ENCODE measurements at places on chromosomes 3 and 15. TPM values are rescaled to one million over a fixed set of nuclear protein-coding genes. Genes with fewer than 3 reads are reported as not detected.
A peak's percentile ranks its signal among the peaks of the same experiment; 100 is the strongest.

Gene PLOD2
- polyA plus RNA-seq: 20.3 TPM

Gene SH2D7
- not detected for polyA plus RNA-seq

Gene RARB
- polyA plus RNA-seq: 6.9 TPM

Gene SPINK8
- not detected for polyA plus RNA-seq

Gene IFT122
- 25.2 TPM for polyA plus RNA-seq

Gene PRR23A
- not detected for polyA plus RNA-seq

Gene PRKAR2A
- polyA plus RNA-seq: 35.8 TPM

Gene GOLGA6D
- polyA plus RNA-seq: not detected

Gene MCTP2
- 1.1 TPM for polyA plus RNA-seq

Gene NR1I2
- polyA plus RNA-seq: not detected

Gene ZNF385D
- polyA plus RNA-seq: 7.9 TPM

- DNase-seq: no peak
These were observed 1.2 kb downstream of the NKIRAS1 start for GRCh38 chr3:23915537-23916108.

- DNase-seq: no peak
These were observed at the start of gene CATSPER2 for GRCh38 chr15:43648649-43649429. Gene CATSPER2 (minus strand): TSS chr15:43648844. CDS start chr15:43648061, 783 bp downstream.

DNA sequence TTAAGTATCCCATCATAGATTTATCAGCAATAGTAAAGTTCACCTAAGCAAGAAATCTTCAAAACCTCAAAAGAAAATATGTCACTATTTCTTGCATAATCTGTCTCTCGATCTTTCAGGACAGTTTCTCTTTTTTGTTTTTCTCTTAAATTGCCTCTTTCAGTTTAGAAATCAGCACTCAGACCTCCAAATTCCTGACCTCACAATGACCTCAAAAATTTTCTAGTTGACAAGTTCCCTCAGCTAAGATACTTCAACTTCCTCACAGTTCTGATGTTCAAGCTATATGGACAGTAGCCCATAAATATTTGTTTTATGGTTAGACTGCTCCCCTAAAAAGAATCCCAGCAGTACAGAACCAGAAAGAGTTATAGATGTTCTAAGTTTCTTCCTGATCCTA is 24.1 kb downstream of the SLC24A5 start:
- DNase-seq: no peak

DNA sequence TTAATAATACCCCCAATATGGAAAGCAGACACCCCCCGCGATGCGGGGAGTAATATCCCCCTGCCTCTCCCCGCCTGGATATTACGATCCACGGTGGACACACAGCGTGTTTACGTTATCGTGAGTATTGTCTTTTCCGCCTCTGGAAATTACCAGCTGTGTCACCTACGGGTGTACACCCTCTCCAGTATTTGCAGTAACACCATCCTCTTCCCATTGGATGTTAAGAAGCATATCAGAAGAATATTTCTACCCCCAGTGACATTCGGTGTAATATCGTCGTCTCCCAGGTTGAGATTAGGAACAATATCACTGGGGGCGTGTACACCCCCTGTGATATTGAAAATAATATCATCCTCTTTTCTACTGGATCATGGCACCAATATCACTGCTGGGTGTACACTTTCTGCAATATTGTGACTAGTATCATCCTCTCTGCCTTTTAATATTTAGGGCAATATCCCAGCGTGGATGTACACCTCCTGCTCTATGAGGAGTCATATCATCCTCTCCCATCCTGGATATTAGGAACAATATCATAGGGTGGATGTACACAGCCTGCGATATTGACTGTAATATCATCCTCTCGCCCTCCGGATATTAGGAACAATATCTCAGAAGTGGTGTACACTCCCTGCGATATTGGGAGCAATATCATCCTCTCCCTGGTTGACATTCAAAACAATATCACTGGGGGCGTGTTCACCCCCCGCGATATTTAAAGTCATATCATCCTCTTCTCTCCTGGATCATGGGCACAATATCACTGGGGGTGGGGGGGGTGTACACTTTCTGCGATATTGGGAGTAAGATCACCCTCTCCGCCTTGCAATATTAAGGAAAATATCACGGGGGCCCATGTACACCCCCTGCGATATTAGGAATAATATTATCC is 20.3 kb upstream of the BMF start:
- no peak for DNase-seq

GRCh38 chr3:184765730-184766074 is 46.3 kb upstream of the VPS8 start:
- DNase-seq: no peak

- DNase-seq: peak; percentile 86
These were observed 136.8 kb upstream of the CCDC54 start for GRCh38 chr3:107240183-107241091.

DNA sequence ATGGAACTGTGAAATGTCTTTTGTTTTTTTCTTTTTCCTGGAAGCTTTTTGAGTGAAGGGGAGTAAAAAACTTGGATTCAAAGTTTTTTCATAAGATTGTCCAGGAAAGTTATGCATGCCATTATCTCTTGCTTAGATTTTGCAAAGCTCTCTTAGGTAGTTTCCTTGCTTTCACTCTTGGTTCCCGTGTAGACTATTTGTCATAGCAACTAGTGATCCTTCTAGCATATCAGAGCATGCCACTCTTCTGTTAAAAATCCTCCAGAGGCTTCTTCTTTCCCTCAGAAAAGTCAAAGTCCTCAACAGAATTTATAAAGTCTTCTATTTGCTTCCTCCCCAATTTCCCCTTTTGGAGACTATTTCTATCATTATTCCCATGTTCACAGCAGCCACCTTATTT is 21.1 kb downstream of the GTF2E1 start:
- no peak for DNase-seq

- no peak for DNase-seq
These were observed 18.3 kb downstream of the ABHD5 start for GRCh38 chr3:43709022-43709421.

- no peak for DNase-seq
These were observed 124.2 kb upstream of the SMAD3 start for GRCh38 chr15:66941108-66941711.

DNA sequence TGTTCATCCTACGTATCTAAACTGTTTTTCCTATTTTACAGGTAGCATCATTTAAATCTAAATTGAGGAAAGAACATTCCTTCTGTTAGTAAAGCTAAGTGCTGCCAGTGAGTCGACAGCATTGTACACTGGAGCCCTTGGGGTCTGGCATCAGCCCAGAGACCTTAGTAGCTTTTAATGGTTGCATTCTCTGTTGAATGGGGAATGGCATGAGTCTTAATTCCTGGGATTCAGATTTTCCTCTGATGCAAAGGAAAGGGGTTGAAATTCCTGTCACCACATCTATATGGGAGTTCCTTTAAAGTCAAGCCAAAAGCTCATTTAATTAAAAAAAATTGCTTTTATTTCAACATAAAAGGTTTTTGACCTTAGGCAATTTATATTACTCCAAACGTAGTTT is 148.4 kb upstream of the GBE1 start:
- no peak for DNase-seq

GRCh38 chr3:89948008-89948407 is 840.6 kb downstream of the EPHA3 start:
- no peak for DNase-seq

DNA sequence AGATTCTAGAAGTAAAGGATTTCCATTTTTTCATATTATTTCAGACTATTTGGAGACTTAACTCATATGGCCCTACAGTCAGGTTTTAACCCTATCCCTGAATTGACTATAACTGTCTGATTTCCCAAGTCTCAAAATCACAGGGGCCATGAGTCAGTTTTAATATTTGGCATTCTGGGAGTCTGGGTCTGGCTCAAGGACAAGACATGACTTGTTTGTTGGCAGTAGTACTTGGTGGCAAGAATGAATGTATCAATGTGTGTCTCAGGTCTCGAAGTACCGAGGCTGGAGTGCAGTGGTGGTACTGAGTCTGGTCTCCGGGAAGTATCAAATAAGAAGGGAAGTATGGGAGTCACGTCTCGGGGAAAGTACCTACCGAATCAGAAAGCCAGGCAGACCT is 10.8 kb downstream of the UMPS start:
- no peak for DNase-seq

GRCh38 chr3:89300981-89301380 is 193.6 kb downstream of the EPHA3 start:
- no peak for DNase-seq

DNA sequence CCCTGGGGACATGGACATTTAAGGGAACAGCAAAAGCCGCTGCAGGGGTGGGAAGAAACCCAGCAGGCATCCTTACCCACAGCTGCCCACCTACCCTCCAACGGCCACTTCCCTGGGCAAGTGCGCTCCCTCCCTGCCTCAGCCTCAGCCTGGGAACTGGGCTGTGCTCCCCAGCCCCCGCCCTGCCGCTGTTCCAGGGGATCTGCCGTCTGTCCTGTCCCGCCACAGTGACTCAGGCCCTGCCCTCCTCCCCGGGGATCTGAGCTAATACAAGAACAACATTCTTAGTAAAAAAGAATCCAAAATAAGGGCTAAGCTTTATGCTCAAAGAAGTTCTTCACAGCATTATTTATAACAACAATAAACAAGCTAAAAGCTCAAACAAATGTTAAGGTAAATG is 7.4 kb upstream of the IQSEC1 start:
- DNase-seq: peak; percentile 71

- DNase-seq: peak; percentile 50
These were observed 41.6 kb upstream of the GALNT15 start for GRCh38 chr3:16132928-16133327.

- DNase-seq: no peak
These were observed 446.0 kb downstream of the GRM7 start for GRCh38 chr3:7306901-7307300.

DNA sequence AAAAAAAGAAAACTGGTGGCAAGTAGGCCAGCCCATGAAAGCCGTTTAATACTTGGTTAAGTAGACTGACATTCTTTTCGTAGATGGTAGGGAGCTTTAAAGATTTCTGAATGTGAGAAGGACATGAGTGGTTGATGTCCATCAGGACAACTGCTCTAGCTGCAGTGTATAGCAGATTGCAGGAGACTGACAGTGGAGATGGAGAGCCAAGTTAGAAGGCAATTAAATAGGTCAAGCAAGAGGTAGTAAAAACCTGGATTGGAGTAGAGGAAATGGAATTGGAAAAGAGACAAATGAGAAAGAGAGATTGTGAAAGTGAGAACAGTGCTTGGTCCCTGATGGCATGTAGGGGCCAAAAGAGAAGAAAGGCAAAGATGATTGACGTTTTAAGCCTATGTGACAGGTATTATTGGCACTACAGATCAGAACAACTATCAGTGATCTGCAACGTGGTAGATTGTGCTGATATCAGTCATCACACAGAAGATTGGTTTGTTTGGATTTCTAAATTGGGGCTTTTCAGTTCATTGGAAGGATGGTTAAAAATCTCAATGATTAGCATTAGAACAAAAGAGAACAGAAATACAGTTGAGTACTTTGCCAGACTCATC is 74.0 kb downstream of the CNTN4 start:
- DNase-seq: no peak

DNA sequence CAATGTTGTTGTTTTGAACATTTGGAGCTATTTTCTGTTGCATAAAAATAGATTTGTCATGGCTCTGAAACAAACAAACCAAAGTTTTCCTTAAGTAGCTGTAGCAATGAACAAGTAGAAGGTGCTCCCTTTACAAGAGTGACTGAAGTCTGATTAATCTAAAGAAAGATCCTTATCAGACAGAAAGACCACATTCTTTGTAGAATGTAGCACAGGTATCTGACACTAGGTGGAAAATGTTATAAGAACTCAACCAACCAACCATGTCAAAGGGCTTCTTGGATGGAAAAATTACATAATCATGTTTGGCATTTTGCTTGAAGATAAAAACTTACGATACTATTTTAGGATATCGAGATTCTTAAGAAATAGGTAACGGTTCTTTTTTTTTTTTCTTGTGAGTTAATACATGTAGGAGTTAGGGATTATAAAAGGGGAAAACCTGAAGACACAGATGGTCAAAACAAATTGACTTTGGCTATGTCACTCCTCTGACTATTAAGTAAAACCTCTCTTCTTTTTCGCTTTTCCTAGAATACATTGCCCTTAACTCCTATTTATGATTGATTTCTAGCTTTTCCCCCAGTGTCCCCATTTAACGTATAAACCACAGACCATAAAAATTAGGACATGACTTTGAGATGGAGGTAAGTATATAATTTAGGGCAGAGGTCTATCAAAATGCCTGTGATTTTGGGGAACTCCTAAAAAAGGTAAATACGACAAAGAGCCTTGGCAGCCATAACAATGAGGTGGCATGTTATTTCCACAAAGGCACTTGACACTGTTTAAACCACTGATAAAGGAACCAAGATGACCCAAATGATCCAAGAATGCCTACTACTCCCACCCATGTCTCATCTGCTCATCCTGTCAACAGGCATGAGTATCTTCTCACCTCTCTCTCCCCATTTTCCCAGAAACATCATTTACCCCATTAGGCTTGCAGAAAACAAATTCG is 72.0 kb downstream of the CCR4 start:
- DNase-seq: no peak

- peak; percentile 47 for DNase-seq
These were observed 55.6 kb upstream of the CGNL1 start for GRCh38 chr15:57320631-57321220.

DNA sequence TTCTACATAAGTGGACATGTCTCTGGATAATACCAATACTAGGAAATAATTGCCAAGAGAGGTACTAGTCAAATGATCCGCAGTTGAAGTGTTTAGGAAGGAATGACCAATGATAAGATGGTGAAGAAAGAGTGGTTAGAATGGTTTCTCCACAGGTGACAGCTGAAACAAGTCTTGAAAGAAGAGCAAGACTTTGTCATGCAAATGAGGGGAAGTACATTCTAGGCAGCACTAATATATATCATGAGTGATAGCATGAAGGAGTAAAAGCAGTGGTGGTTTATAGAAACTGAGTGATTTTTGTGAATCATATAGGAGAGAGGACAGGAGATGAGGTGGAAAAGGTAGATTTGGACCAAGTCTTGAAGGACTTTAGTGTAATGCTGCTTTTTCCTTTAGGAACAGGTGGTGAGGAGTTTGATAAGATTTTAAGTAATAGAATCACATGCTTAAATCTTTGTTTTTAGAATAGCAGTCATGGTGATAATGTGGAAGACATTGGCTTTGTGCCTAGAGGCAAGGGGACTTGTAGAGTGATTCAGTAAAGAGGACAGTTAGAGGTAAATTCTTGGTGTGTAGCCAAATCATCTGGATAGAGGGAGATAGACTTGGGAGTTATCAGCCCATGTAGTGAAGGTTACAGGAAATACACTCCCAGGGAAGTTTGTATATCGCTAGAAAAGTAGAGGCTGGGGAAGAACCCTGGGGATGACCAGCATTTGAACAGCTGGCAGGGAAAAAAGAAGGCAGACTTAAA is 31.9 kb downstream of the SLMAP start:
- no peak for DNase-seq

DNA sequence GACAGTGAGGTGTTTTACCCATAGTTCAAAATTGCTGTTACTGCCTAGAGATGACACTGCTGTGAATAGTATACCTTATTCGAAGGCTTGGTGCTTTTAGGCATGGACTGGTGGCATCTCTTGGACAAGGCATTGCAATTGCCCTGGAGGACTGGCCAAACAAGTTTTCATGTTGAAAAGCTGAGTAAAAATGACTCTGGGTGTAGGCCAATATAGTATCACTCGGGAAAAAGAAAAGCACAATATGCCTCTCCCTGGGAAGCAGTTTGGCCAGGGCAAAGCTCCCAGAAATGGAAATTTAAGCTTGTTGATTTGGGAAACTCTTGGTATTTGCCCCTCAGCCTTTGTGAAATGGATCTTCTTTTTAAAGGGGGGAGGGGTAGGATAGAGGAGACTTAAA is 54.8 kb downstream of the ZNF609 start:
- DNase-seq: no peak

- no peak for DNase-seq
These were observed 12.4 kb upstream of the CD47 start for GRCh38 chr3:108103040-108103751.

GRCh38 chr15:101280007-101280406 is 2.7 kb upstream of the SELENOS start:
- DNase-seq: no peak

- DNase-seq: no peak
These were observed 66.5 kb upstream of the SNTN start for GRCh38 chr3:63585927-63586326.

Data from heart left ventricle (tissue), 16 donors.